ENCODE measurements at places on chromosomes 13 and 19. TPM values are rescaled to one million over a fixed set of nuclear protein-coding genes. Genes with fewer than 3 reads are reported as not detected.

DNA sequence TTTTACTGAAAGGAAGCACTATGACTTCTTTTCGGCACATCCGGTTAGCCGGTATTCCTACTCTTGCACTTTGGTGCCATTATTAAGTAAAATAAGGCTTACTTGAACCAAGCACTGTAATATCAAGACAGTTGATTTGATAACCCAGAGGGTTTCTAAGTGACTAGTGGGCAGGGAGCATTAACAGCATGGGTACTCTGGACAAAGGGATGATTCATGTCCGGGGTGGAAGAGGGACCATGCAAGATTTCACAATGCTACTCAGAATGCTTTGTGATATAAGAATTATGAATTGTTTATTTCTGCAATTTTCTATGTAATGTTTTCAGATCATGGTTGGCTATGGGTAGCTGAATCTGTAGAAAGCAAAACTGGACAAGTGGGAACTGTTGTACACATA lies 282.1 kb downstream of the TDRD3 start:
- no peak for DNase-seq
- no peaks in the 10 kb centered on the region for H3K36me3 ChIP-seq
- no peak overlapping the region for H3K4me3 ChIP-seq
- H3K27me3 ChIP-seq = no peaks in the 10 kb centered on the region

DNA sequence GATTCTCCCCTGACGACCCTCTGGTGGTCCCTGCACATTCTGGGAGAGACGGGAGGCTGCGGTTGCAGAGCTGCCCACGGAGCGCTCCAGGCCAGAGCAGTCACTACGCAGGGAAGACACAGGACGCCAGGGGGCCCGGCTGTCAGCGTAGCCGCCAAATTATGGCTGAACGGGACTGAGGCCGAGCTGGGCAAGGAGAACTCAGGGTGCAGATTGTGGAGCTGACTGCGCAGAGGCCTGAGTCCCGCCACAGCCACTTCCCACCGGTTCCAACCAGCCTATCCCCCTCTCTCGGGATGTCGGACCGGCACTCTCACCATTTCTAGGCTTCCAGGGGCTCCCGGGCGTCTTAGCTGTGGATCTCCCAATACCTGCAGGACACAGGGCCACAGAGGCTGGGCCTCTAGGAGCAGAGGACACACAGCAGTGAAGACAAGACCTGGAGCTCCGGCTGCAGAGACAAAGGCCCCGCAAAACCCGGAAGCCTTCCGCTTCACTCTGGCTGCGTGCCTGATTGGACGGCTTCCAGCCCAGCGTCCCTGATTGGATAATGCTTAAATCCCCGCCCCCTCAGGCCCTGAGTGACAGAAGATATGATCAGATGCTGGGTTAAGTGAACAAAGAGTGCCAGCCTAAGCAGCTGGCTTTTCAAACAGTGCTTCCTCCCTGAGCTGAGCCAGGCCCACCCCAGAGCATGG lies at the start of gene ZNF737:
Gene ZNF737 (minus strand): TSS at position 461 of the 698 bp plus-strand sequence. CDS start 141 bp downstream, at position 320.
- H3K4me3 ChIP-seq = peak within 1 kb of the TSS; percentile 99
- H3K4me1 ChIP-seq = peaks cover 5% of the 10 kb centered on the region
- H3K36me3 ChIP-seq = peaks cover 28% of the 10 kb centered on the region
- peak within 1 kb of the TSS; percentile 99 for H3K27ac ChIP-seq
- no peaks in the 10 kb centered on the region for H3K27me3 ChIP-seq

GRCh38 chr19:2308114-2308556 lies at the start of gene LINGO3:
Gene LINGO3 (minus strand): TSS chr19:2308154. CDS start chr19:2291776, 16,378 bp downstream.
- no peak within 1 kb of the TSS for H3K27ac ChIP-seq
- peak within 1 kb of the TSS; percentile 80 for H3K4me3 ChIP-seq
- peaks cover 51% of the 10 kb centered on the region for H3K27me3 ChIP-seq
- H3K4me1 ChIP-seq = no peaks in the 10 kb centered on the region
- DNase-seq = no peak

DNA sequence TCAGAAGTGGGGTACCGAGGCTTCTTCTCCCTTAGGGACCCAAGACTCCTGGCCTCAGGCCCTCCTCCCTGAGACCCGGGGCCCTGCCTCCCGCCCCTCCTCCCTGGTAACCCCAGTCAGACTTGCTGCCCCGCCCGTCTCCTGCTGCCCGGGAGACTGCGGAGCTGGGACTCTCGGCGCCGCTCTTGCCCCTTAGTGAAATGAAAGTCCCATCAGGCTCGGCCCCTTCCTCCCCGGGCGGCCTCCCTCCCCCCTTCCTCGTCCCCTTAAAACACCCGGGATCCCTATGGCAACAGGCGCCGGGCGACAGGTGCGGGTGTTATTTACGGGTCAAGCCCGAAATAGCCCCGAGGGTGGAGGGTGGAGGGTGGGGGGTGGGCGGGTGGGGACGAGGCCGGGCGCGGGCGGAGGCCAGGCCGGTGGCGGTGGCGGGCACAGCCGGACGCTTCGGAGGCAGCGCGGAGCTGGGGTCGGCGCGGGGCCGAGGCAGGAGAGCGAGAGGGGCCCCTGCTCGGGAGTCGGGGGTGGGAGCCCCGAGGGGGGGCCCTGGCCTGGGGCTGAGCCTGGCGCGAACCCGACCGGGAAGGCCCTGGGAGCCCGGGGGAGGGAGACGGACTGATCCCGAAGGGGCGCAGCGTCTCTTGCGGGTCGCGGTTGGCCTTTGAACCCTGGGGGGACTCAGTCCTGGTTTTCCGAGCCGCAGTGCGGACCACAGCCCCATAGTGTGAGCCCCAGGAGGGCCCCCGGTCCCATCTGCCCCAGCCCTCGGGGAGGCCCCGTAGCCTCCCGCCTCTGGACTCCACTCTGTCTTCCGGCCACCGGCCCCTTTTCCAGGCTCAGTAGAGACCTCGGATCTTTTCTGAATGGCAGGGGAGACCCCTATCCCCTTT lies at the start of gene CACNG6:
Gene CACNG6 (plus strand): TSS at position 414 of the 890 bp plus-strand sequence. CDS start 1,241 bp downstream, outside the sequence.
- peaks cover 54% of the 10 kb centered on the region for H3K27me3 ChIP-seq
- H3K4me1 ChIP-seq = no peaks in the 10 kb centered on the region
- peak within 1 kb of the TSS; percentile 67 for H3K4me3 ChIP-seq
- no peak within 1 kb of the TSS for H3K27ac ChIP-seq
- no peaks in the 10 kb centered on the region for H3K36me3 ChIP-seq

- no peak for DNase-seq
- no peak overlapping the region for H3K4me3 ChIP-seq
- no peaks in the 10 kb centered on the region for H3K27me3 ChIP-seq
- H3K4me1 ChIP-seq = peaks cover 4% of the 10 kb centered on the region
- H3K27ac ChIP-seq = no peak overlapping the region
Measured at GRCh38 chr13:38914070-38914469, 76.6 kb downstream of the STOML3 start.

GRCh38 chr13:81757348-81757970 lies 1416.5 kb upstream of the SPRY2 start:
- no peaks in the 10 kb centered on the region for H3K4me1 ChIP-seq
- no peaks in the 10 kb centered on the region for H3K36me3 ChIP-seq
- H3K4me3 ChIP-seq = no peak overlapping the region
- no peaks in the 10 kb centered on the region for H3K27me3 ChIP-seq
- H3K27ac ChIP-seq = no peak overlapping the region

DNA sequence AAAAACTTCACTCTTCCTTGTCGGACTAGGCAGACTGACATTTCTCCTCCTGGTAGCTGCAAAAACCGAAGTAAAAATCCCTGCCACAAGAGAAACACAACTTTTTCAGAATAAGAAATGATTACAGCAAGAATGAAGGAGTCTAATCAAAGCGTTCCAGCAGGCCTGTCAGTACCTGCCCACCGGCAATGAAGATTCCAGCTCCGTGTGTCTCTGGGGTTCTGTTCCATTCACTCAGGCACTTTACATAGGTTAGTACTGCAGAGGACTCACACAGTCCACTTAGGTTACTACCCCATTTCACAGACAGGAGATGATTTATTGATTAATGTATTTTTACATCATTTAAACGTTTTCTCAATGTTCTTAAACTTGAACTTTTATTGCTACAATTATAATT lies 275.5 kb downstream of the NHLRC3 start:
- H3K36me3 ChIP-seq = no peaks in the 10 kb centered on the region
- H3K27ac ChIP-seq = no peak overlapping the region
- no peak for DNase-seq
- H3K4me1 ChIP-seq = no peaks in the 10 kb centered on the region
- H3K27me3 ChIP-seq = no peaks in the 10 kb centered on the region

- H3K27ac ChIP-seq = no peak overlapping the region
- no peaks in the 10 kb centered on the region for H3K27me3 ChIP-seq
- DNase-seq = no peak
Measured at GRCh38 chr13:97302611-97303010, 80.5 kb downstream of the MBNL2 start.

GRCh38 chr19:18504886-18505610 lies 16.8 kb downstream of the ELL start:
- no peaks in the 10 kb centered on the region for H3K27me3 ChIP-seq
- no peak for DNase-seq
- H3K4me3 ChIP-seq = no peak overlapping the region
- no peaks in the 10 kb centered on the region for H3K36me3 ChIP-seq
- peaks cover 46% of the 10 kb centered on the region for H3K4me1 ChIP-seq

- H3K4me3 ChIP-seq = no peak overlapping the region
- peaks cover 27% of the 10 kb centered on the region for H3K36me3 ChIP-seq
- DNase-seq = no peak
- H3K4me1 ChIP-seq = no peaks in the 10 kb centered on the region
Measured at GRCh38 chr13:95955255-95955654, 97.9 kb downstream of the UGGT2 start.

DNA sequence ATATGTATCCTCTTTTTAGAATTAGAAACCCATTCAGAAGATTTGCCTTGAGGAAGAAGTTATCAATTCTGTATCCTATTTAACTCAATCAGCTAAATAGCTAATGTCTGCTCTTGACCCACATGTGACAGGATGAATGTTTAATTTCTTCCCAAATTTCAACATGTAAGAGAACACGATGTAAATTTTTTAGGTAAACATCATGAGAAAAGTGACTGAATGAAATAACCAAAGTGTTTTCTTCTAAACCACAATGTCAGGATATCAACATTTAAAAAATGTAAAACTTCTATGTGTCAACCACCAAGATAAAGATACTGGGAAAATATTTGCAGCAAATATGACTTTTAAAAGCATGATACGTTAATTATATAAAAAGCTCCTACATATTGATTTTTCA lies 302.4 kb downstream of the DCT start:
- H3K27ac ChIP-seq = no peak overlapping the region
- peaks cover 8% of the 10 kb centered on the region for H3K4me1 ChIP-seq

DNA sequence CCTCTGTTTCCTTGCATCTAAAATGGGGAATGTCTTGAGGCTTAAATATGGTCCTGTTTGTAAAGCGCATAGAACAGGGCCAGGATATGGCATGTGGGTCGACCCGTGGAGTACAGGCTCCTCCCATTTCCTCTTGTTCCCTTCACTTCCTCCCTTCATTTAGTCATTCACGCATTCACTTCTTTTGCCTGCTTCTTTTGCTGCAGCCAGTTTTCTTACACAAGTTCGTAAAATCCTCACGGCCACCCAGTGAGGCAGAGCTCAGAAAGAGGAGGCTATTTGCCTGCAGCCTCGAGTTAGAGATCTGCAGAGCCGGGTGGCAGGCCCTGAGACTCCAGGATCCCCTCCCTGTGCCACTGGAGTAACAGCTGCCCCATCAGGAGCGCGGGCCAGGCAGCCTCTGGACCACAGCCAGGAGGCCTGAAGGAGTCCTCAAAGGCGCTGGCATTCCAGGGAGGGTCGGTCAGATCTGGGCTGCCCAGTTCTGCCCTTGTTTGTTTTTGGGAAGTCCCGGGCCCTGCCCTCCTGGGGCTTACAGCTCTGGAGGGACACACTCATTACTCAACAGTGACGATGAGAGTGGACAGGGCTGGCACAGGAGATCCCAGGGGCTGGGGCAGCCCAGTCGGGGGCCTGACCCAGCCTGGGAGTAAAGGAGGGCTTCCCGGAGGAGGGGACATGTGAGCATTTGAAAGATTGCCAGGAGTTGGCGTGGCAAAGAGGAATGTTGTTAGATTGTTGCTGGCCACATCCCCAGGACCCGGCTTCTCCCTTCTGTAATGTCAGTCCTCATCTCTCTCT lies 4.6 kb downstream of the PPP5C start:
- peak overlapping the region; percentile 53 for H3K27ac ChIP-seq
- H3K36me3 ChIP-seq = peaks cover 4% of the 10 kb centered on the region
- peak overlapping the region; percentile 34 for H3K4me3 ChIP-seq

GRCh38 chr13:85828094-85828684 lies 29.0 kb upstream of the SLITRK6 start:
- H3K36me3 ChIP-seq = no peaks in the 10 kb centered on the region
- no peak overlapping the region for H3K27ac ChIP-seq
- H3K4me3 ChIP-seq = no peak overlapping the region
- H3K27me3 ChIP-seq = no peaks in the 10 kb centered on the region

- no peak for DNase-seq
- H3K4me3 ChIP-seq = no peak within 1 kb of the TSS
- no peaks in the 10 kb centered on the region for H3K4me1 ChIP-seq
- peaks cover 6% of the 10 kb centered on the region for H3K27me3 ChIP-seq
- H3K36me3 ChIP-seq = no peaks in the 10 kb centered on the region
- H3K27ac ChIP-seq = no peak within 1 kb of the TSS
Measured at GRCh38 chr13:114179087-114179658, at the start of gene CFAP97D2. Gene CFAP97D2 (plus strand): TSS chr13:114179257. CDS start chr13:114179331, 74 bp downstream.

DNA sequence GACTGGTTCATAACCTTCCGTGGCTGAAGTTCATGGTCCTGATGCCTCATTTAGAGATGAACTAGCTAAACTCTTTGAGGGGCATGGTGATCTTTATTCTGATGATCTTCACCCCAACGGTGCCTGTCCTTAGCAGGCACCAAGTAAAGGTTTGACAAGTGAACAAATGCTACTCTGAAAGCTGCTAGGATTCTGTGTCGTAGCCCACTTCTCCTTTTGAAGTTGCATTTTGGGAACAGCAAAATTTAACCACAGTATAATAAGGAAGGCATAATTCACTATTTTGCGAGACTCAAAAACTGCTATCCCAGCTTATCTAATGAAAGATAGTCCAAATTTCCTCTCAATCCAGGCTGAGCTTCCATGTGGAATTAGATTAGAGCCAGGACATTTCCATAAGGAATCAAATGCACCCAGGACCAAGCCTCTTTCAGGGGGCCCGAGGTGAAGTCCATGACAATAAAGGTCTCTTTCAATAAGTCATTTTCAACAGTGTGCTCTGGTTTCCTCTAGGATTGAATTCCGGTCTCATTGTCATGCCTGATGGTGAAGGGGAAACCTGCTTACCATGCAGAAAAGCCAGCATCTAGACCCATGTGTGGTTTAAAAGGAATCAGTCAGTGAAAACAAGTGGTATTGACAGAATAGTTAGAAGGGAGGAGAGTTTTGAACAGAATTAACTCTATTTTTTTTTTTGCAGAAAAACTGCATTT lies 23.1 kb downstream of the SIAH3 start:
- H3K27me3 ChIP-seq = peaks cover 4% of the 10 kb centered on the region
- no peak overlapping the region for H3K4me3 ChIP-seq
- H3K27ac ChIP-seq = no peak overlapping the region
- peaks cover 8% of the 10 kb centered on the region for H3K4me1 ChIP-seq
- H3K36me3 ChIP-seq = no peaks in the 10 kb centered on the region

GRCh38 chr13:30074431-30074830 lies 224.0 kb upstream of the UBL3 start:
- DNase-seq = no peak
- peaks cover 15% of the 10 kb centered on the region for H3K4me1 ChIP-seq
- no peak overlapping the region for H3K27ac ChIP-seq
- H3K4me3 ChIP-seq = no peak overlapping the region
- no peaks in the 10 kb centered on the region for H3K36me3 ChIP-seq

GRCh38 chr13:26459276-26460131 lies 98.0 kb upstream of the WASF3 start:
- no peak overlapping the region for H3K27ac ChIP-seq
- H3K27me3 ChIP-seq = peaks cover 29% of the 10 kb centered on the region
- no peak for DNase-seq
- H3K36me3 ChIP-seq = no peaks in the 10 kb centered on the region

- no peaks in the 10 kb centered on the region for H3K36me3 ChIP-seq
- no peak for DNase-seq
- no peaks in the 10 kb centered on the region for H3K27me3 ChIP-seq
- no peak overlapping the region for H3K4me3 ChIP-seq
Measured at GRCh38 chr13:91245288-91245687, 102.2 kb upstream of the MIR17HG start.

The PSPN gene
- 4.8 TPM for total RNA-seq

The PCDH9 gene
- 12.8 TPM for total RNA-seq

The MCF2L gene
- 46.9 TPM for total RNA-seq

The POP4 gene
- 51.3 TPM for total RNA-seq

Measured in type B pancreatic cell (in vitro differentiated cells).